Stimulated activated CD4-positive, alpha-beta T cell treated with anti-CD3 and anti-CD28 coated beads, Interleukin-1b, Interleukin-23, amount 100 ng/mL, for 1 hour (primary cell): ENCODE measurements at places on chromosomes 12 and 14.

- no peak for DNase-seq
These were observed 84.1 kb downstream of the BCAT1 start for GRCh38 chr12:24864796-24865125.

DNA sequence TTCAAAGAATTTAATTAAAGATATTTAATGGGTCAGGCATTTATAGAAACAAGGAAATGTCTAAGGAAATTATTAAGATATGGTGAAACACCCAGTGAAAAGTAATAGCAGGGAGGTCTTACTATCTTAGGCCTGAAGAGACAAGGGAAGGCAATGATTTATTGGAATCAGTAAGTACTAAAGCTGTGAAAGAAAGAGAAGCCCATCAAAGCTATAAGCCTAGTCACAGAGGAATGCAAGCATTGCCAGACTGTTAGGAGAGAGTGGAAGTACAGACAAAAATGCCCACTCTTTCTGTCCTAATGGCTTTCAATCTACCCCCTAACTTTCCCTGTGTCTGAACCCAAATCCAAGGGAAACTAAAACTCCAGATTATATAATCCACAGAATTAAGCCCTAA lies 69.2 kb upstream of the PIK3C2G start:
- DNase-seq = no peak

DNA sequence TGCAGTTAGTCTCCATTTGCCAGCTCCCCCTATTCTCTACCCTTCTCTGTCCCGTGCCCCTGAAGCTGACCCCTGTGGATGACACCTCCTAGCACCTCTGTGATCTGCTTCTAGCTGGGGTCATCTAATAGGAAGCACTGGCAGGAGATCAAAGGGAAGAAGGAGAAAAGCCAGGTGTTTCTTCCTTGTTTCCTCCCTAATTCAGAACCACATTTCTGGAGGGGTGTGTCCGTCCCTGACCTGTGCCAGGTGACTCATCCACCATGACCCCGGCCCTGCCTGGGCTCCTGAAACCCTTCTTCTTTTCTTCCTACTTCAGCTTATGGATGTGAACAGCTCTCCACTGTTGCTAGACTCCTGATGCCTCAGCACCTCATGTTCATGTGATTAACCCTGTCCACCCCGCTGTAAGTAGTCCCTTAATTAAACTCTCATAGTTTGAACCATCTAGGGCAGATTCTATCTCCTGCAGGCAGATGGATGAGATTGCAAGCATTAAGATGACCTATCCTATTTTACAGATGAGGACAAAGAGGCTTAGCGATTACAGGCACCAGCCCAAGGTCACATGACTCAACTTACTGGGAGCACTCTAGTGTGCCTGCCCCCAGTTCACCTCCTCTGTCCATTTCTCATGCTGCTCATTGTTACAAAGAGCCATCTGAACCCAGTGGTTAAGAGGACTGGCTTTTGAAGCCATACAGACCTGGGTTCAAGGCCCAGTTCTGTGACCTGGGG lies 770.5 kb downstream of the MED13L start:
- no peak for DNase-seq

DNA sequence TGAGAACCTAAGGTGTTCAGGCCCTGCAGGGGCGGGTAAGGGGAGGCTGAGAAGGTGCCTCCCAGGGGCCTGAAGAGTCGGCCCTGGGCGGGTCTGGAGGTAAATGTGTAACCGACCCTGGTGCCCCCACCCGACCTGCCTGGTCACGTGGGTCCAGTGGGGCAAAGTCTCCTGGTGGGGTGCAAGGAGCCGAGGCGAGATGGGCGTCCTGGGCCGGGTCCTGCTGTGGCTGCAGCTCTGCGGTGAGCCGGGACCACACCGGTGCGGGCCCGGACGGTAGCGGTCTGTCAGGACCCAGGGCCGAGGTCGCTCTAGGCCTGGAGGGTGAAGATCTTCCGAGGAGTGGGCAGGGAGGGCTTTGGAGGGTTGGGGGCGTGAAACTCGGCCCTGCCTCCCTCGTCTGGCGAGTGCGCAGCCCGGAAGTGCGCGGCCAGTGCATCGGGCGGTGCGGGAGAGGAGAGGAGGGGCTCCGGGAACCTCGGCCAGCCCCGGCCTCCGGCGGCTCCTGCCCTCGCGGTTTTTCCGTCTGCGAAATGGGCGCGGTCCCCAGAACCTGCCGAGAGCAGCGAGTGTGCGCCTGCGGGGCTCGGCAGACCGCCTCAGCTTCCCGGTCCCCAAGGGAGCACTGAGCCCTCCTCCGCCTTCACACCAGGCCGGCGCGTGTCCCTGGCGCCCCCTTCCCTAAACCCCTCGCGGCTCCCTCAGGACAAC lies at the start of gene AMN:
AMN (plus strand) TSS at position 174 of the 711 bp plus-strand sequence; CDS start at position 200, 26 bp downstream.
- DNase-seq = no peak

GRCh38 chr14:37844614-37845013 lies 249.2 kb downstream of the TTC6 start:
- DNase-seq = no peak

DNA sequence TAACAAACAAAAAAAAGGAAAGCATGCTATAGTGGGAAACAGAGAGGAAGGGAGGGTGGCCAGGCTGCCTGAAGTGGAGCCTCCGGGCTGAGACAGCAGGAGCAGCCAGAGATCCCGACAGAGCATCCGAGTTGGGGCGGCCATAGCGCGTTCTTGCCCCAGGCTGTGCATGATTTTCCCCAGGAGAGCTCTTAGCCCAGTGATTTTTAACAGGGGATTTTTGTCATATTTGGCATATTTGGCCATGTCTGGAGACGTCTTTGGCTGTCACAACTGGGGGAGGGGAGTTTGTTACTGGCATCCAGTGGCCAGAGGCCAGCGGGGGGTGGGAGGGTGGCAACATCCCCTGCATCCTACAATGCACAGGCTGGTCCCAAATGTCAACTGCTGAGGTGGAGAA lies 23.6 kb downstream of the BDKRB1 start:
- DNase-seq = no peak

GRCh38 chr14:70018713-70019211 lies 139.5 kb downstream of the SMOC1 start:
- no peak for DNase-seq

GRCh38 chr12:84995641-84996040 lies 40.4 kb downstream of the TSPAN19 start:
- DNase-seq = no peak

- DNase-seq = no peak
These were observed 71.9 kb downstream of the DYRK2 start for GRCh38 chr12:67720351-67720856.

- no peak for DNase-seq
These were observed 139.5 kb downstream of the CHST11 start for GRCh38 chr12:104596134-104596799.

DNA sequence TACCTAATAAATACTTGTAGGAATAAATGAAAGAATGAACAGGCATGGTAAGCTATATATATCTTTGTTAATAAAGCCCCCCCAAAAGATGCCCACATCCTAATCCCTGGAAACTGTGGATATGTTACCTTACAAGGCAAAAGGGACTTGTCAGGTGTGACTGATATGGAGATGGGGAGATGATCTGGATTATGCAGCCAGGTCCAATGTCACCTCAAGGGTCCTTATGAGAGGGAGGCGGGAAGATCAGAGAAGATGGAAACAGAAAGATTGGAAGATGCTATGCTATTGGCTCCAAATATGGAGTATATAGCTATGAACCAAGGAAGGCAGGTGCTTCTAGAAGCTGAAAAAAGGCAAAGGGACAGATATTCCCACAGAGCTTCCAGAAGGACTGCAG lies 3.4 kb downstream of the RBM19 start:
- DNase-seq = no peak

DNA sequence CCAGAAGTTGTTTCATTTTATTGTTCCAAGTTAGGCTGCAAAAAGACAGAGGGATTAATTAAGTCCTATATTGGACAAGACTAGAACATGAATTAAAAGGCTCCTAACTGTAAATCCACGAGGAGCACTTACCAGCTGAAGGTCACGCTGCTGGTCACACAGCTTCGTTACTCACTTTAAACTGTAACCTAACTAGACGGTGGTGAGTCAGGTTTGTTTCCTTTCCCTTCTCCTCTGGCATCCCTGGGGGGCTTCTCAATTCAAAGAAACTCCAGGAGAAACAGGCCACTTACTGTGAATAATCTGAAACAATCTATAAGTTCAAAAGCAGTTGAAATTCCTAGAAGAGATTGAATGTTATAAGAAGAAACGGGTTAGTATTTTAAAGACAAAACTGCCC lies 331.4 kb downstream of the BCAT1 start:
- no peak for DNase-seq

GRCh38 chr12:2302711-2303580 lies 250.2 kb downstream of the CACNA1C start:
- DNase-seq = no peak

GRCh38 chr12:4933411-4933810 lies 23.7 kb downstream of the KCNA1 start:
- no peak for DNase-seq

DNA sequence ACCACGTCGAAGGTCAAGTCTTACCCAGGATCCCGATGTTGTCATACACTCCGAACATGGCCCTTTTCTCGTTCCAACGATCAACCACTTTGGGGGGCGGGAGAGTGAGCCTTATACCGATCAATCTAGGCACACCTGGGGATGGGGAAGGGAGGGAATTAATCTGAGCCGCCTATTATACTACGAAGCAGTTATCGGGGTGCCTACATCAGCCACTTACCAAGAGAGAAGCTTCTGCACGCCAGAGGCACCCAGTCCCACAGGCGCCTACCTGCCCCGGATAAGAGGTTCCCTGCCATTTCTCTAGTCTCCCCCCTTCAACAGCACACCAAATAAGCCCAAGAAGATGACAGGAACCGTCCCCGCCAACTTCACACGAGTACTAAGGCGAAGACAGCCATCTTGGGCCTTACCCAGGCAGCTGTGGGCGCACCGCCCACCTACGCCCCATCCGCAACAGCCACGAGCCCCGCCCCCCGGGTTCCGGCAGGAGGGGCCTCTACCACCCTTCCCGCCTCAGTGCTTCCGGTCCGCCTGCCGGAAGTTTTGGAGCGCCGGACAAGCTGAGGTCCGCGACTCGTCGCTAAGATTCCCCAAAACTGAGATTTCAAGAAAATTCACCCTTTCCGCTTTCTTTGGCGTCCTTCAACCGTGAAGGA lies at the start of gene MRPL51:
MRPL51 (minus strand) TSS at position 425 of the 659 bp plus-strand sequence; CDS start at position 299, 126 bp downstream.
- peak; percentile 96 for DNase-seq

DNA sequence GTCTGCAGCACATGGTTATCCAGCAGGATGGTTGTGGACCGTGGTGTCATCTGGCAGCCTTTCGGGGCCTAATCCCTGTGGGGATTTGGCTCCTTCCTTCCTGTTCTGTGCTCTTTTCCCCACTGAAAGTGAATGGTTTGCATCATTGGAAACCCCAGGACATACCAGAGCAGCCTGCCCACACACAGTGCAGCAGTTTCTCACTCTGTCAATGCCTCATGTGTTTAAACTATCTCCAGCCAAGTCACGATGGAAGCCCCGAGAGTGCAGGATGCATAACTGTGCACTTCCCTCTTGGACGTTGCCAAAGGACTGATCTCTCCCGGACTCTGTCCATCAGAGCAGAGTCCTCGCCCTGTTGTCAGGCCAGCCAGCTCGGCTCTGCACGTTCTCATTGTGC lies 29.0 kb upstream of the AMN start:
- no peak for DNase-seq

GRCh38 chr14:57485635-57486034 lies 8.0 kb downstream of the CCDC198 start:
- DNase-seq = no peak

GRCh38 chr12:113813229-113813541 lies 152.9 kb downstream of the RBM19 start:
- no peak for DNase-seq

GRCh38 chr12:2475984-2476383 lies 318.8 kb upstream of the FKBP4 start:
- no peak for DNase-seq
